ENCODE measurements at places on chromosomes 12 and 14. TPM values are rescaled to one million over a fixed set of nuclear protein-coding genes. Genes with fewer than 3 reads are reported as not detected.

ALDH2 gene
- total RNA-seq = 21.9 TPM

KRT83 gene
- total RNA-seq = not detected

BATF gene
- total RNA-seq = not detected

TDRD9 gene
- 1.9 TPM for total RNA-seq

SRRM4 gene
- 19.7 TPM for total RNA-seq

Data from parietal lobe (tissue), 2 donors.